ENCODE measurements at places on chromosomes 1 and 21.

GRCh38 chr1:92365378-92366039, 66.7 kb downstream of the RPAP2 start:
- DNase-seq = no peak

DNA sequence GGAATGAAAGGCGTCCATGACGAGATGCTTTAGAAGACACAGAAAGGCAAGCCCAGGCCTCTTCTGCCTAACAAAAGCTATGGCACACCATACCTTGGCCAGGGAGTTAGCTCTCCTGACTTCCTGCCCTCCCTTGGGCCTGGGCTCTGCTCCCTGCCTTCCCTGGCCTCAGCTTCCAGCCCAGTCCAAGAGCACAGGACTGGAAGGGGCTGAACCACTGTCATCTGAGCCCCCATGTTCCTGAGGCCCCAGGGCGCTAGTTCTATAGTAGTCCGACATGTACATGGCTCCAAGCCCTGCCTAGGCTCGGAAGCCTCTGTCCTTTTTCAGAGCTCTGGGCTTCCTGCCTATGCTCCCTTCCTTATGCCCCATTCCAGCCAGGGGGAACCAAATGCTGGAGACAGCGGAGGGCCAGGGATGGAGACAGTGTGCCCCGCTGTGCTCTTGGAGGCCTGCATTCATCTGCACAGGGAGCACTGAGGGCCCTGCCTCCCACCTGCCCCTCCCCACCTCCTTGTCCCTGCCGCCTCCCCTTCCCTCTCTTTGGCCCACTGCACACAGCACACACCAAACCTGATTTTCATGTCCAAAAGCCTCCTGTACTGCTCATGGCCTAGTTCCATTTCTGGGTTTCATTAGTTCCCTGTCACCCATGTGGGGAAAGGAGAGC, 240.1 kb downstream of the RHOU start:
- no peak for DNase-seq

- DNase-seq = peak; percentile 21
Observed at GRCh38 chr1:200242110-200243041, 167.5 kb downstream of the ZNF281 start.

DNA sequence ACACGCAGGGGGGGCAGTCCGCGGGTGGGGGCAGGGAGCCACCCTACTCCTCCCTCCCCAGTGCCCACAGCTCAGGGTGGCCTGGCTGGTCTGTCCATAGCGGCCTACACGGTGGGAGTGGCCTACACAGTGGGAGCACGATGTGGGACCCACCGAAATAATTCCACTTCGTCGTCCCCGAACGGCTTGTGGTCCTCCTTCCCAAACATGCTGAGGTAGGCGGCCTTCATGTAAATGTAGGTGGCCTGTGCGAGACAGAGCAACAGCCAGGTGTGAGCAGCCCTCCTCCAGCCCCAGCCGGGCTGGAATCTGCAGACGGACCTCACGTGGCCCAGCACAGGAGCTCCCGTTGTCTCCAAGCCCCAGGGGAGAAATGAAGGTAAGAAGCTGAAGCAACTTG, 34.4 kb downstream of the TTC39A start:
- DNase-seq = no peak

DNA sequence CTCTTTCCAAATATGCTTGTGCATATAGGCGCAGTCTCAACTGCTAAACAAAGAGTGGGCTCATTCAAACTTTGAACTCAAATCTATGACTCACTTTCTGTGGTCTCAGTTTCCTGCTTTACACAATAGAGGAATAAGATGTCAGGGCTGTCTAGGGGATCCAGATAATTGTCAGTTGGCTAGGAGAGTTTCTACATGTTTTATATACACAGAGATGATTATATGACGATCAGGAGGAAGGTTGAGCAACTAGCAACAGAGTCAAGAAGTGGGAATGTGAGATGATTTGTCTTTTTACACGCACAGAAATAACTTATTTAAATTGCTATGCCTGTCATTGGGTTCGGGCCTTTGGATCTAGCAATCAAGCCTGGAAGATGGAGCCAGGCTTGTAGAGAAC, 299.4 kb upstream of the LYPLAL1 start:
- no peak for DNase-seq

- no peak for DNase-seq
Observed at GRCh38 chr1:33709783-33710718, 153.8 kb upstream of the HMGB4 start.

DNA sequence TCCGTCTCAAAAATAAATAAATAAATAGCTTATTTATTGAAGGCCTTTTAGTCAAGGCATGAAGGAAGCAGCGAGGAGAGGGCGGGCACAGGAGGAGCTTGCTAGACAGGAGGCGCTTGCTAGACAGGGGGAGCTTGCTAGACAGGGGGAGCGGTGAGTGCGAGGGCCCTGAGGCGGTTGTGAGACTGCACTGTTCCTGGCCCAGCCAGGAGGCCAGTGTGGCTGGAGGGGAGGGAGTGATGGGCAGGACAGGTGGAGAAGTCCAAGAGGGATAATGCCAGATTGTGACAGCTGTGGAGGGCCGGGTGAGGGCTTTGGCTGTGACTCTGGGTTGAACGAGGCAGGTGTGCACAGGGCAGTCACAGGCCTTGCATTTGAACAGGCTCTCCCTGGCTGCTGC, 18.2 kb downstream of the KIF17 start:
- DNase-seq = no peak

GRCh38 chr1:84856726-84857270, 36.2 kb downstream of the LPAR3 start:
- DNase-seq = no peak

GRCh38 chr1:5742801-5743200, 249.4 kb downstream of the NPHP4 start:
- no peak for DNase-seq

All from pons (tissue), 1 donor.